ENCODE measurements at places on chromosomes 4 and X.

- DNase-seq: no peak
Measured at GRCh38 chr4:65508168-65508567, 162.1 kb downstream of the EPHA5 start.

- no peak for DNase-seq
Measured at GRCh38 chrX:69120476-69120875, 44.8 kb downstream of the PJA1 start.

DNA sequence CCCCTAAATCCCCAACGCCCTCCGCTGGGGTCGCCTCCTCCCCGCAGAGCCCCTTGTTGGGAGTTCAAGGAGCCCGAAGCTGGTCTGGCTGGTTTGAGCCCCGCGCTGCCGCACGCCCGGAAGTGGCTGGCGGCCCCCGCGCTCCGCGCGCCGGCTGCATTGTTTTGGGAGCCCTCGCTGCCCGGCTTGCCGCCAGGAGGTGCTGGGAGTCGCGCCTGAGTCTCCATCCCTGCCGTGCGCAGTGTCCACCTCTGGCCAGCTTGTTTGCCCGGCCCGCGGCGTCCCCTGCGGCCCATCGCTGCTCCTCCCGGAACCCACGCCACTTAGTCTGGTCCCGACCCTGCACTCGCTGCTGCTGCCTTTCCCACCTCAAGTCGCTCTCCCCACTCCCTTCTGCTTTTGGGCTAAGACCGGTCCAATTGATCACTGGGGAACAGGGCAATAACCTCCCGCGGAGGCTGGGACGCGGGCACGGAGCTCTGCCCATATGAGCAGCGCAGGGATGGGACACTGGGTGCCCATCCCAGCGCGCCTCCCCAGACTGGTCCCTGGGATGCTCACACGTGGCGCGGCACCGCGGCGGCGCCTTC, 2.2 kb upstream of the SFRP2 start:
- no peak for DNase-seq

DNA sequence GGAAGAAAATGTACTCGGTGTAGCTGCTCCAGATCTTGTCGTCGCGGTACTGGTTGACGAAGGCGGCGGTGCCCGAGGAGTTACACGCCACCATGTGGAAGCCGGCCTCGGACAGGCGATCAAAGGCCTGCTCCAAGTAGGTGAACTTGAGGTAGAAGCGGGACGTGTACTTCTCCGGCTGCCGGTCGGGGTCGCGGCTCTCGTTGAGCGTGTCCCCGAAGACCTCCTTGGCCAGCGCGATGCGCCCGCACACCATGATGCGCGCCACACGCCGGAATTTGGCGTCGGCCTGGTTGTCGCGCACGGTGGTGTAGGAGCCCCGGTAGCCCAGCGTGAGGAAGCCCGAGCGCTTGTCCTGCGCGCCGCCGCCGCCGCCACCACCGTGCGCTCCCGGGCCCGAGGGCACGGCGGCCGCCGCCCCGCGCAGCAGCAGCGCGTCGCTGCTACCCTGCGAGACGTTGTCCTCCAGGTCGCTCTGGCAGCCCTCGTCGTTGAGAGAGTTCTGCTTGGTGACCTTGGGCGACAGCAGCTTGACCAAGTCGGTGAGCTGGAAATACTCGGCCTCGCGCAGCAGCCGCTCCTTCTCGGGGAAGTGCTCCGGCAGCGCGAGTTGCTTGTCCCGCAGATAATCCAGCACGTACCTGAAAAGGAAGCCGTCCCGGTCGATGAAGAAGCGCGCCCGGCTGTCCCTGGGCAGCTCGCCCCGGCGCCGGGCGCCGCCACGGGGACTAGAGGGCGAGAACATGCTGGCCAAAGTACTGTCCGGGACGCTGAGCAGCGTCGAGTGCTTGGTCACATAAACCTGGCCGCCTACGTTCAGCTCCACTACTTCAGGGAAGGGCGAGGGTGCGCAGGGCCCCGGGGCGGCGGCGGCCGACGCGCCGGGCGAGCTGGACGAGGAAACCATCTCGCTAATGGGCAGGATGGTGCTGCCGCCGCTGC, 775 bp downstream of the KCTD8 start:
- no peak for DNase-seq

DNA sequence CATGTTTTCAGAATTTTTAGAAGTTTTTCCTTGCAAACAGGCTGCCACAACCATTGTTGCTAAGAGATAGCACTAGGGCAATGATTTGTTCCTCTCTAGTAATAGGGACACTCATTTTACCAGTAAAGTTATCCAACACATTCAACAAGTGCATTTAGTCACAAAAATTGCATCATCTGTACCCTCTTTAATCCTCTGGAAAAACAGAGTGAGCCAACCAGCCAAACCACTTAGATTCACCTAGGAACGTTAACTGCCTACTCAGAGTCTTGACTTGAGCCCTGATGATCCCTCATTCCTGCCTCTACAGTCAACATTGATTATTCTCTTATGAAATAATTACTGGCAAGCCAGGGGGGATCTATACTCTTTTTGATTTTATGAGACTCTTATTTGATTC, 17.0 kb upstream of the ADGRA3 start:
- DNase-seq: no peak

DNA sequence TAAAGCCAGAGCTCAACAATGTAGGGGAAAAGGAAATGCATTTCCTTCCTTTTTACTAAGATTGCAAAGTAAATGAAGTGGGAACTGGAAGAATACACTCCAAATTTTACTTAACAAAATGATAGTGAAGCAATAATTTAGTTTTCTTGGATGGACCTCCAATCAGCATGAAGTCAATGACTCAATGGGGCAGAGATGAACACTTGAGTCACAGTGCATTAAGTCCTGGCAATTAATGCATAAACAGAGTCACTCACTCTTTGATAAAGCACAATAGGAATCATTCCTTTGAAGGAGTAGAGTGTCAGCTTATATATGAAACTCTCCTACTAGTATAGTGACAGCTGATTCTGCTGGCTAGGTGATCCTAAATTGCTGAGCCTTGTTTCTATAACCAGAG, 66.7 kb upstream of the FRAS1 start:
- DNase-seq: no peak

DNA sequence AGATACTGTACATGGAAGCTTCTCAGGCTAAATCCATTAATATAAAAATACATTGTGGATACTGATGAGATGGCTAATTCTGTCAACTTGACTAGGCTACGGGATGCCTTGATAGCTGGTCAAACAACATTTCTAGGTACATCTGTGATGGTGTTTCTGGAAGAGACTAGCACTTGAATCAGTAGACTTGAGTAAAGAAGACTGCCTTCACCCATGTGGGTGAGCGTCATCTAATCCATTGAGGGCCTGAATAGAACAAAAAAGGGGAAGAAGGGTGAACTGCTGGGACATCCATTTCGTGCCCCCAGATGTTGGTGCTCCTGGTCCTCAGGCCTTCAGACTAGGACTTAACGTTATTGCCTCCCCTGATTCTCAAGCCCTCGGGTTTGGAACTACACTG, 3.7 kb upstream of the SRP72 start:
- no peak for DNase-seq

DNA sequence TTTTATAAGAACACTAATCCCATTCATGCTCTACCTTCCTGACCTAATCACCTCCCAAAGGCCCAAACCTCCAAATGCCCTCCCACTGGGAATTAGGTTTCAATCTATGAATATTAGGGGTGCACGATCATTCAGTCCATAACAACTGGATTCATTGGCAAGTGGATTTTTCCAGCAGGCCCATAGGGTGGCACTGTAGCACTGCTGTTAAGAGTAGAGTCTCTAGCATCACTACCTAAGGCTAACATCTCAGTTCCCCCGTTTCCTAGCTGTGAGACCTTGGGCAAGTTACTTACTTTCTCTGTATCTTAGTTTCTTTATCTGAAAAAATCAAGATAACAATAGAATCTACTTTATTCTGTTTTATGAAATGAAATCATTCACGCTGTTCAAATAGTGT, 315.8 kb downstream of the STIM2 start:
- no peak for DNase-seq

GRCh38 chr4:37685161-37685822, 884 bp downstream of the RELL1 start:
- DNase-seq: no peak
